Effector memory CD4-positive, alpha-beta T cell (primary cell): ENCODE measurements at places on chromosomes 7 and 10.
A peak's percentile ranks its signal among the peaks of the same experiment; 100 is the strongest.

DNA sequence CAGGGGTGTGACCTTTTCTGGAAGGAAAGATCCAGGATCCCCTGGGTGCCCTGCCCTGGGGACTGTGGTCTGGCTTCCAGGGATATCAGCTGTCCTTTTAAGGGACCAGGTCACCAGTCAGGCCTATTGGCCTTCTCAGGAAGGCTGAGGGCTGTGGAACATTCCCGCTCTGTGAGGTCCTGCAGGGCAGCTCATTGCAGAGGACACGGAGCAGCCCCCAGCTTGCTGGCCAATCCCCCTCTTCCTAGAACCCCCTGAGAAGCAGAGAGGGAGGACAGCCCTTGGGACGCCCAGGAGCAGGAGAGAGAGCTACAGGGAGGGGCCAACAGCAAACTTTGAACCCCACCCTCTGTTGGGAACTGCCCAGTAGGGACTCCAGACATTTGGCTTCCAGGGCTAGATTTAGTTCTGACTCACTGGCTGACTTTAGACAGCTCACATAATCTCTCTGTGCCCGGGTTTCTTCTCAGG lies 67.9 kb upstream of the COL13A1 start:
- DNase-seq = no peak
- no peaks in the 10 kb centered on the region for H3K4me1 ChIP-seq
- H3K36me3 ChIP-seq = no peaks in the 10 kb centered on the region
- H3K27ac ChIP-seq = no peak overlapping the region
- H3K4me3 ChIP-seq = no peak overlapping the region

- no peaks in the 10 kb centered on the region for H3K4me1 ChIP-seq
- no peaks in the 10 kb centered on the region for H3K27me3 ChIP-seq
Measured at GRCh38 chr10:123573236-123574108, 92.7 kb upstream of the GPR26 start.

GRCh38 chr10:76624470-76624869 lies 1013.1 kb downstream of the KCNMA1 start:
- H3K4me3 ChIP-seq = no peak overlapping the region
- H3K36me3 ChIP-seq = no peaks in the 10 kb centered on the region

- H3K27ac ChIP-seq = no peak overlapping the region
- no peak for DNase-seq
- H3K4me1 ChIP-seq = peaks cover 6% of the 10 kb centered on the region
- no peaks in the 10 kb centered on the region for H3K36me3 ChIP-seq
Measured at GRCh38 chr7:949021-949934, 5.2 kb downstream of the ADAP1 start.

- H3K27ac ChIP-seq = peak overlapping the region; percentile 90
- no peaks in the 10 kb centered on the region for H3K27me3 ChIP-seq
Measured at GRCh38 chr7:151083824-151084160, 499 bp upstream of the TMUB1 start.

- DNase-seq = no peak
- no peaks in the 10 kb centered on the region for H3K4me1 ChIP-seq
- H3K27ac ChIP-seq = no peak overlapping the region
- H3K4me3 ChIP-seq = no peak overlapping the region
- H3K36me3 ChIP-seq = no peaks in the 10 kb centered on the region
Measured at GRCh38 chr10:44413416-44413815, 28.5 kb upstream of the CXCL12 start.

- no peaks in the 10 kb centered on the region for H3K36me3 ChIP-seq
- H3K27me3 ChIP-seq = no peaks in the 10 kb centered on the region
- DNase-seq = no peak
- H3K4me1 ChIP-seq = no peaks in the 10 kb centered on the region
Measured at GRCh38 chr7:73418113-73418703, 15.4 kb upstream of the FZD9 start.

- no peak overlapping the region for H3K4me3 ChIP-seq
- no peaks in the 10 kb centered on the region for H3K4me1 ChIP-seq
- H3K36me3 ChIP-seq = no peaks in the 10 kb centered on the region
- H3K27ac ChIP-seq = no peak overlapping the region
- no peak for DNase-seq
Measured at GRCh38 chr10:31774928-31775650, 153.5 kb downstream of the ARHGAP12 start.

- no peak overlapping the region for H3K4me3 ChIP-seq
- H3K36me3 ChIP-seq = no peaks in the 10 kb centered on the region
- H3K27ac ChIP-seq = no peak overlapping the region
Measured at GRCh38 chr7:17444673-17445072, 146.2 kb downstream of the AHR start.

DNA sequence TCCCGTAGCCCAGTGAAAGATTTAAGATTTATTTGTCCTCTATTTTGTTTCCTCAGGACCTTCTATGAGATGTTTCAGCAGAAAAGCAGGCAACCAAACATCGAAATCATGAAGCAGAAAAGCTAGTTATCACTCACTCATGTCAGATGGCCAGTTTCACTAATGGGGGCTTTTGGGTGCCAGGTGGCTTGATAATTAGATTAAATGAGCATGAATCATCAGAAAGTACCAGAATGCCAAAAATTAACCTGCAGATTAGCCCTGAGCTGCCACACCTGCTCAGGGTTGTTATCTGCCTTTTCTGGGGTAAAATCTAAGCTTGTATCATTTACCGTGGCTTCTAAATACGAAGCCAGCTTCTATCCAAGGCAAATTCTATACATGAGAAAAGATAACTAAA lies 1017.5 kb downstream of the XPNPEP1 start:
- no peaks in the 10 kb centered on the region for H3K36me3 ChIP-seq
- no peak overlapping the region for H3K27ac ChIP-seq
- no peaks in the 10 kb centered on the region for H3K4me1 ChIP-seq
- H3K4me3 ChIP-seq = no peak overlapping the region

- no peaks in the 10 kb centered on the region for H3K27me3 ChIP-seq
- H3K27ac ChIP-seq = no peak overlapping the region
- H3K4me3 ChIP-seq = no peak overlapping the region
- no peaks in the 10 kb centered on the region for H3K36me3 ChIP-seq
- no peak for DNase-seq
Measured at GRCh38 chr7:132804849-132805485, 228.7 kb upstream of the PLXNA4 start.

GRCh38 chr10:9274206-9274755 lies 1219.8 kb downstream of the GATA3 start:
- no peak for DNase-seq
- no peak overlapping the region for H3K4me3 ChIP-seq
- H3K27me3 ChIP-seq = peaks cover 3% of the 10 kb centered on the region
- H3K4me1 ChIP-seq = no peaks in the 10 kb centered on the region
- H3K27ac ChIP-seq = no peak overlapping the region

DNA sequence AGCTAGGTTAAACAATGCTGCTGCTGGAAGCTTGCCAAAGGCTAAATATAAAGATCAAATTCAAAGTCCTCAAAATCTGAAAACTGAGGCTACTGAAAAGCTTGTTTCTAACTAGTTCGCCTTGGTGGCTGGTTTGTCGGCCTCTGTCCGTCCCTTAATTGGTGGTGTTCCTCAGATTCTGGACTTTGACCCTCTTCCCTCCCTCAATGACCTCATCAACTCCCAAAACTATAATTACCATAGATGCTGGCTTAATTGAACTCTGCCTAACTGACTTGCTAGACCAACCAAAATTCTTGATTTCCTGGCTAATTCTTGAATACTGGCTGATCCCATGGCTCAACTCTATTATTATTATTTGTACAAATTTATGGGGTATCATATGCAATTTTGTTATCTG lies 15.6 kb downstream of the ARHGAP21 start:
- H3K4me1 ChIP-seq = no peaks in the 10 kb centered on the region
- no peaks in the 10 kb centered on the region for H3K27me3 ChIP-seq
- no peak overlapping the region for H3K4me3 ChIP-seq
- no peak overlapping the region for H3K27ac ChIP-seq
- DNase-seq = no peak
- no peaks in the 10 kb centered on the region for H3K36me3 ChIP-seq

- no peak for DNase-seq
- H3K36me3 ChIP-seq = no peaks in the 10 kb centered on the region
- peak overlapping the region; percentile 32 for H3K4me3 ChIP-seq
- no peak overlapping the region for H3K27ac ChIP-seq
Measured at GRCh38 chr10:93074147-93074596, 479 bp downstream of the CYP26A1 start.

- no peak overlapping the region for H3K4me3 ChIP-seq
- no peak overlapping the region for H3K27ac ChIP-seq
- H3K27me3 ChIP-seq = no peaks in the 10 kb centered on the region
- no peaks in the 10 kb centered on the region for H3K36me3 ChIP-seq
Measured at GRCh38 chr10:4546500-4546899, 279.5 kb upstream of the AKR1E2 start.

- no peak overlapping the region for H3K27ac ChIP-seq
- H3K36me3 ChIP-seq = peaks cover 22% of the 10 kb centered on the region
- no peak for DNase-seq
- H3K27me3 ChIP-seq = no peaks in the 10 kb centered on the region
Measured at GRCh38 chr7:66781408-66782090, 41.0 kb downstream of the RABGEF1 start.

- H3K27ac ChIP-seq = no peak overlapping the region
- H3K4me1 ChIP-seq = no peaks in the 10 kb centered on the region
- H3K36me3 ChIP-seq = no peaks in the 10 kb centered on the region
- no peak overlapping the region for H3K4me3 ChIP-seq
Measured at GRCh38 chr7:89988074-89988473, 166.2 kb upstream of the STEAP1 start.

DNA sequence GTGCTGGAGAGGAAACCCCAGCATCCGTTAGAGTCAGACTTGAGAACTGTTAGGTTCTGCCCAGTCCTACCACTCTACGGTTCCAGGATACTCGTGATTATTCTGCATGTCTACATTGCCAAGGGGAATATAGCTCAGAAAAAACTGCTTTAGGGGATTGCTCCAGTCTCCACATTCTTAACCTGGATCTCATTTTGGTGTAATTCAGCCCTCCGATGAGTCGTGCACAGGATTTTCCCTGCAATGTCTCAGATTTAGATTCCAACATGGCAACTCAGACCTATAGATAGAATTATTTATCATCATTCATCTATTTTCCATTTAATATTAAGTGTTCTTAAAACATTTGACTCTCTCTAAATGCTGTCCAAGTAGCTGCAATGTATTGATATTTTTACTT lies 121.1 kb upstream of the ZEB1 start:
- no peaks in the 10 kb centered on the region for H3K4me1 ChIP-seq
- no peak for DNase-seq
- no peaks in the 10 kb centered on the region for H3K36me3 ChIP-seq
- H3K4me3 ChIP-seq = no peak overlapping the region

GRCh38 chr7:30921540-30922401 lies 10.1 kb downstream of the AQP1 start:
- H3K27me3 ChIP-seq = no peaks in the 10 kb centered on the region
- DNase-seq = no peak
- H3K4me3 ChIP-seq = no peak overlapping the region
- no peaks in the 10 kb centered on the region for H3K36me3 ChIP-seq
- H3K4me1 ChIP-seq = no peaks in the 10 kb centered on the region

- H3K36me3 ChIP-seq = no peaks in the 10 kb centered on the region
- H3K27me3 ChIP-seq = no peaks in the 10 kb centered on the region
- no peak overlapping the region for H3K4me3 ChIP-seq
- no peak for DNase-seq
- no peaks in the 10 kb centered on the region for H3K4me1 ChIP-seq
- H3K27ac ChIP-seq = no peak overlapping the region
Measured at GRCh38 chr10:63910806-63911205, 389.6 kb downstream of the REEP3 start.

DNA sequence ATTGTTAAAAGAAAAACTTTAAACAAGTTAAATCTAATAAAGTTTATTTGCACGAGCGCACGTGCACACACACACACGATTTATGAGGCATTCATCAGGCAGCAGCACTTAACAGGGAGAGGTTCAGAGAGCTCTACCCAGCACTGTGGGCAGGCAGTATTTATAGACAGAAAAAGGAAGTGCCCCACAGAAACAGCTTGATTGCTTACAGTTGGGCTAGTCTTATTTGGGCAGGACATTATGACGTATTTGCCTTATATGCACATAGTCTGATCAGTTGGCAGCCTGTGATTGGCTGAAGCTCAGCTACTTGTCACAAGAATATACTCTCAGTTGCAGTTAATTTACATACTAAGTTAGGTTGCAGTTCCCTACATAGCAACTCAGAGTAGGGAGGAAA lies 1.2 kb upstream of the SDHAF3 start:
- H3K4me1 ChIP-seq = peaks cover 4% of the 10 kb centered on the region
- no peaks in the 10 kb centered on the region for H3K36me3 ChIP-seq
- DNase-seq = no peak
- no peaks in the 10 kb centered on the region for H3K27me3 ChIP-seq

- H3K4me1 ChIP-seq = no peaks in the 10 kb centered on the region
- no peak for DNase-seq
- H3K36me3 ChIP-seq = no peaks in the 10 kb centered on the region
Measured at GRCh38 chr7:89760690-89761089, 393.6 kb upstream of the STEAP1 start.

DNA sequence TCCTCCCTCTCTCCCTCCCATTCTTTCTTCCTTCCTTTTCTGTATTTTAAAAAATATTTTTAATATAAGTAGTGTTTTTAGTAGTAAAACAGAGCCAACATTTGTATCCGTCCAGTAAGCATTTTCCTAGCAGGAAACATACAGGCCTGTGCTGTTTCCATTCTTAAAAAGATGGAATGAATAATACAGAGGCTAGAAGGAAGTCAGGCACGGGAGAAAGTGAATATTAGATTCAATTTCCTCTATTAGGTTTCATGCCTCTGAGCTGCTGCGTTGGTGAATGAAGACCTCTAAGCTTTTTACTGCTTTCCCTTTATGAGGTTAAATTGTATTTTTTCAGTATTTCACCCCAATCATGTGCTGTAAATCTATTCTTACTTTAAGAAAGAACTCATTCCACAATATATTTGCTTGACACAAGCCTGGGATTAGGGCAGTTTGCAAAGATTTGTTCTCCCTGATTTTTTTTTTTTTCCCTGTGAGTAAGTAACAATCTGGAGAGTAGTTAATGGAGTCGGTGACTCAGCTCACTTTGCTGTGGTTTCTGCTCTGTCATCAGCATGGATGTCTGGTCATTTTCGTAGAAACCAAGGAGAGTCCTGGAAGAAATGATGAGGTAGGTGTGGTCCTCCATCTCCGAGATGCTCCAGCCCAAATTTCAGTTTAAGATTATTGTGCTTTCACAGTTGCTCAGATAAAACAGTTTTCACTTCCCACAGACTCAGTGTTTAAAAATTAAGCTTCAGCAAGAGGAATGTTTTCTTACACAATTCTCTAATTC lies 76.1 kb upstream of the PITRM1 start:
- H3K27me3 ChIP-seq = no peaks in the 10 kb centered on the region
- no peak overlapping the region for H3K4me3 ChIP-seq
- no peaks in the 10 kb centered on the region for H3K4me1 ChIP-seq
- DNase-seq = no peak

GRCh38 chr7:152016947-152017346 lies 8.5 kb upstream of the GALNT11 start:
- no peak for DNase-seq
- no peaks in the 10 kb centered on the region for H3K27me3 ChIP-seq
- no peak overlapping the region for H3K4me3 ChIP-seq
- H3K4me1 ChIP-seq = no peaks in the 10 kb centered on the region
- no peak overlapping the region for H3K27ac ChIP-seq
- no peaks in the 10 kb centered on the region for H3K36me3 ChIP-seq

- DNase-seq = no peak
- H3K36me3 ChIP-seq = no peaks in the 10 kb centered on the region
- no peaks in the 10 kb centered on the region for H3K27me3 ChIP-seq
- H3K4me1 ChIP-seq = no peaks in the 10 kb centered on the region
Measured at GRCh38 chr7:88927-89231, 103.5 kb upstream of the FAM20C start.
